ENCODE measurements at places on chromosomes 12 and 14.

DNA sequence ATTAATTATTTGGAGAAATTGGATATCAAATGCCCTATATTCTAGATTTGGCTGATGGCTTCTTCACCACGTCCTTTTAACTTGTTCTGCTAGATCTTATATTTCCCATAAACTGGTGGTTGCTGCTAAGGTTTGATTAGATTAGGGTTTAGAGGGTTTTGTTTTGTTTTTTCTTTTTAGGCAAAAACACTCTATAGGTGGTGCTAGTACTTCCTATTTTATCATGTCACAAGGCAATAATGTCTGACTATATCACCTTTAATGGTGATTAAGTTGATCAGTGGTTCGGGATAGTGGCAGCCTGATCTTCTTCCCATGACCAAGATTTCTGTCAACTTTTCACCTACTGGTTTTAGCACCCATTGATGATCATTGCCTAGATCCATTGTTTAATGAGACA lies 455.1 kb downstream of the RAD51B start:
- no peak for DNase-seq

GRCh38 chr14:54893151-54893760 lies 9.4 kb downstream of the GCH1 start:
- DNase-seq: no peak

GRCh38 chr12:103799504-103799856 lies 41.6 kb downstream of the NT5DC3 start:
- no peak for DNase-seq

GRCh38 chr14:101591582-101591981 lies 30.3 kb downstream of the DIO3 start:
- DNase-seq: no peak

GRCh38 chr12:94656556-94656955 lies 6.2 kb upstream of the TMCC3 start:
- DNase-seq: no peak

DNA sequence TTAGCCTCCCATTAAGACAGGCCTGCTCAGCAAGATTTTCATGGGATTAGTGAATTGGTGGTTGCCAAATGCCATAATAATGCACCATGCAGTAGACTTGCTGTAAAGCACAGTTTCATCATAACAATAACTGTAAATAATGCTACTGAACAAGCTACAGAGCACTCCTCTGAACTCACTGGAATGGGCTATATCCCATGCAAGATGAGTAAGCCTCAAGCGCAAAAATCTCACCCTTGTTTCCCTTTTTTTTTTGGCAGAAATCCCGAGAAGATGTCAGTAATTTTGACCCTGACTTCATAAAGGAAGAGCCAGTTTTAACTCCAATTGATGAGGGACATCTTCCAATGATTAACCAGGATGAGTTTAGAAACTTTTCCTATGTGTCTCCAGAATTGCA lies 145.9 kb upstream of the HIF1A start:
- DNase-seq: no peak

DNA sequence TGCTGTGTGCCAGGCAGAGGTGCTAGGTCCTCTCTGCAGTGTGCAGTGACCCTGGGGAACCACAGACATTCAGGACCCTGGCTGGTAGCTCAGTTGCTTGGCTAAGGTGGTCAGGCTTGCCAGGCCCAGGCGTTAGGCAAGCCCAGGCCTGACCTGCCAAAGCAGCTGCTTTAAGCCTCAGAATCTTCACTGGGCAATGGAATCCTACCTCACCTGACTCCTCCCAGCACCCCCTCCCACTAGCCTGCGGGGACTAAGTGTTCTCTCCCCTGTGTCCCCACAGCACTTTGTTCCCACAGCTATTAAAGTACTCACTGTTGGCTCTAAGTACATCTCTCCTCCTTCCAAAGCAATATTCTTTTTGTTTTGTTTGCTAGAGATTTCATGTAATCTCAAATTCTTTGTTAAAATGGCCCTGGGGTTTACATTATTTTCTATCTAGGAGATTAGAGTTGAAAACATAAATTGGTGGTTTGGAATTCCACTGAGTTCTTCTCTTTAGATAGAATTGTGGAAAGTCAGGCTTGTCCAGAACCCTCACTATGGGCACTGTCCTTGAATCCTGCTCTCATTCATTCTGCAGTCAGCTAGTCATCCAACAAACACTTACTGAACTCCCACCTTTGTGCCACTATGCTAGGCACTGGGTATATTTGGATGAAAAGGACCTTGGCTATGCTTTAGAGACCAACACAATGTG lies 44.4 kb downstream of the DGLUCY start:
- DNase-seq: no peak

DNA sequence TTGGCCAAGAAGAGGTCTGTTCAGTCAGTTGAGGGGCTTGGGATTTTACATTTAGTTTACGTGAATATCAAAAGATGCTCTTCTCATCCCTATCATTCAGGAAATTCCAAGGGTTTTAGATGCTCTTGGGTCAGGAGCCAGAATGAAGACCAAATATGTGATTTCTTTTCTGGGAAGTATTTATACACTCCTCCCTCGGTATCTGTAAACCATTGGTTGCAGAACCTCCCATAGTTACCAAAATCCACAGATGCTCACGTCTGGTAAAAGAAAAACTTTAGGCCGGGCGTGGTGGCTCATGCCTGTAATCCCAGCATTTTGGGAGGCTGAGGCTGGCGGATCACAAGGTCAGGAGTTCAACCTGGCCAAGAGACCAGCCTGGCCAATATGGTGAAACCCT lies 75.9 kb downstream of the TNFAIP2 start:
- DNase-seq: no peak

GRCh38 chr14:78202163-78202562 lies 32.0 kb downstream of the NRXN3 start:
- no peak for DNase-seq
